Stimulated activated CD8-positive, alpha-beta memory T cell treated with anti-CD3 and anti-CD28 coated beads, Interleukin-2, amount 100 ng/mL, for 48 hours (primary cell): ENCODE measurements at places on chromosomes 16 and 17.

GRCh38 chr16:31118223-31119155 is 1.0 kb downstream of the KAT8 start:
- no peak for DNase-seq

DNA sequence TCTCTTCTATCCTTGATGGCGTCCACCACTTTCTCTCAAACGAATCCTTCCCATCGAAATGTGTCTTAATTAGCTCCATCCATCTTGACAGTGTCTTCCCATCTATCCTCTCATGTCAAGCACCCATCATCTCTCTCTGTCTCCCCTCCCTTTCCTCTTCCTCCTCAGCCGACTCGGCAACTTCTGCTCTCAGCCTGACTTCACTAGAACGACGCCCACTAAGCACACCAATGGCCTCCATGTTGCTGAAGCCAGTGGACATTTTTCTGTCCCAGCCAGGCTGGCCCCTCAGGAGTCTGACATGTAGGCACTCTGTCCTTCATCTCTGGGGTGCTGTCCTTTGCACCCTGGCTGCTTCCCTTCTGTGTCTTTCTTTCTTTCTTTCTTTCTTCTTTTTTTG is 2.5 kb upstream of the SPATA20 start:
- DNase-seq, result no peak

DNA sequence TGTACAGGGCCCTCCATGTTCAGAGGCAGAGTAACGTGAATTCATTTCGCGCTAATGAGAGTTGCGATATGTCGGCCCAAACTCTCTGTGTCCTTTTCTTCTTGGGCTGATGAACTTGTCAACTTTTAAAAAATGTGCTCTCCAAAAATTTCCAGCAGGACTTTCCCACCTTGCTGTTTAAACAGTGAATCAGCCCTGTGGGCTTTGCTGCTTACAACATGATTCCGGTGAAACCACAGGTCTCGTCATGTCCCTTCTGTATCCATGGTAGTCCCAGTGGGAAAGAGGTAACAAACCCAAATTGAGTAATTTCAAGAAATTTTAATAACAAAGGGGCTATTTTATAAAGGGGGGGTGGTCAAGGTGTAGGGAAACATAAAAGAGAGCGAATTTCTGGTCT is 612.9 kb downstream of the MAF start:
- DNase-seq, result no peak

DNA sequence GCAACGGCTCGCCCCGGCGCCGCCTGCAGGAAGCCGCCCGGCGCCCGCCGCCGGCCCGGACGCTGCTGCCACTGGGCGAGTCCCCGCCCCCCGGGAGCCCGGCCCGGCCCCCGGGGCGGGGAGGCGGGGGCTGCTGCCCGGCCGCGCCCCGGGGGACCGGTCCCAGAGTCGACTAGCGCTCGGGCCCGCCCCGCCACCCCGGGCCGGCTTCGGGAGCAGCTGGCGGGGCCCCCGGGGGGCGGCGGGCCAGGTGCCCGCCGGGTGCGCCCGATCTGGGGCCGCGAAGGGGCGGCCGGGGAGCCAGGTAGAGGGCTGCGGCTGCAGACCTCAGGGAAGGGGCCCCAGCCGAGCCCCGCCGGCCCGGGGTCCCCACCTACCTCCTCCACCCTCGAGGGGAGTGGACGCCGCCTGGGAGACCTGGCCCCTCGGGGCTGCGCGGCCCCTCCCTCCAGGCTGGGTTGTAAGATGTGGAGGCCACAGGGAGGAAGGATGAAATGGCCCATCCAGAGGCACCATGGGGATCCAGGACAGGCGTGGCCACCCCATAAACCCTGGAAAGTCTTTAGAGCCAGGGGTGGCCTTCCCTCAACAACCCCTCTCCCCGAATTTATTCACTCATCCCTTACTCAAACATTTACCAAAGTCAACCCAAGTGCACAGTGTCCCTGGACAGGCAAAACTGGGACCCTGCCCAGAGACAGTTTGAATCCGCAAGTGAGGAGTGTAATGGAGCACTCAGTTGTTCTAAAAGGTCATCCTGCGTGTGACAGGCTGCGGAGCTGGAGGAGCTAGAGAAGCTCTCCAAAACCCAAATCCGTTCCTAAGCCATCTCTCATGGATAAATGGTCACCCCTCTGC is at the start of gene CDYL2:
Gene CDYL2 (minus strand): TSS at position 73 of the 858 bp plus-strand sequence. CDS start 425 bp downstream, outside the sequence.
- peak; percentile 40 for DNase-seq

GRCh38 chr17:19733953-19734526 is 14.1 kb downstream of the ALDH3A1 start:
- DNase-seq, result no peak

DNA sequence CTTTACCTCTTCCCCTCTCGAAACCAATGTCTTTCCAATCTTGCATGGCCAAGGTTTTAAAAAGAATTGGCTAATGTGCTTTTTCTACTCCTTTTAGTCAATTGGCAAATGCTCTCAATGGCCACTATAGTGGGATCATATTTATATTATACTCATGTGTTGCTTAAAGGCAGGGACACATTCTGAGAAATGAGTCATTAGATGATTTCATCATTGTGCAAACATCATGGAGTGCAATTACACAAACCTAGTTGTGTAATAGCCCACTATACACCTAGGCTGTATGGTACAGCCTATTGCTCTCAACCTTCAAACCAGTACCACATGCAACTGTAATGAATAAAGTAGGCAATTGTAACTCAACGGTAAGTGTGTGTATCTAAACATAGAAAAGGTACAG is 180.9 kb downstream of the HS3ST3A1 start:
- no peak for DNase-seq

DNA sequence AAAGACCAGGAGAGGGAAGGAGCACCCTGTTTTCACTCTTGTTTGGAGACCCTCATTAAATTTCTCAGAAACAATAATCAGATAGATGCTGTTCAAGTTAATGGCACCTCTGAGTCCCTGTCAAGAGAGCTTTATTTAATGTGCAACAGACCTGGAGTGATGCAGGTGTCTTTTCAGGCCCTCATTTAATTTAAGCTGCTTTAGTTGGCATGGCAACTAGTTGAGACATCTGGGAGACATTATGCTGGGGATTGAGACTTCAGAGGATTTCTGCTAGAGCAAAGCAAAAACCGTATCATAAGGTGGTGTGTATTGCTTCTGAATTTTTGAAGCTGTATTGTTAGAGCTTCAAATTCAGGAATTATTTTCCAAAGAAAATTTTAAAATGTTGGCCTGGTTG is 108.5 kb downstream of the NLK start:
- DNase-seq, result no peak

DNA sequence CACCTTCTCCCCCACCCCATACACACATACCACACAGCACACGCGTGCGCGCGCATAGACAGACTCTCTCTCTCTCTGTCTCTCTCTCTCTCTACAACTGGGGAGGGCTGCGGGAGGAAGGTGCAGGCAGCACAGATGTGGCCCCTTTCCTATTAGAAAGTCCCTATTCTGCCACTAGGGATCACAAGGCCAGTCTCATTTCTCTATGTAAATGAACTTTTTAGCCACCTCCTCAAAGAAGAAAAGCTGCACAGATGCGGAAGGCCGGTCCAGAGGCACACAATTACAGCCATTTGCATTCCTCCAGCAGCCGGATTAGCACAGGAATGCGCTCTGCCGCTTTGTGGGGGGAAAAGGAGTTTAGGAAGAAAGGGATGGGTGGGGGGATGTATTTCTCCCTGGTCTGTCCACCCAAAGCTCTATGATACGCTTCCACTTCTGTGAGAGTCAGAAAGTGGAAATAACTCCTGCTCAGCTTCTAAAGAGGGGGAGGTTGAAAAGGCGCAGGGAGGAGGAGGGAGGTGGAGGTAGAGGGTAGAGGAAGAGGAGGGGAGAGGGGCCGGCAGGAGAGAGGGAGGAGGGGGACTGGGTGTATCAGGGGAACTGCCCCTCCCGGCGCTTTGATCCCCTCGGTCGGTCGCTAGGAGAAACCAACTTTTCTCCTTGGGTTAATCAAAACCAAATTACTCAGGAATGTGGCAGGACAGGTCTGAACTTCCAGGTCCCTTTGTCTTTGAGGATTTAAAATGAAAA is 11.7 kb downstream of the ZFHX3 start:
- DNase-seq, result no peak

DNA sequence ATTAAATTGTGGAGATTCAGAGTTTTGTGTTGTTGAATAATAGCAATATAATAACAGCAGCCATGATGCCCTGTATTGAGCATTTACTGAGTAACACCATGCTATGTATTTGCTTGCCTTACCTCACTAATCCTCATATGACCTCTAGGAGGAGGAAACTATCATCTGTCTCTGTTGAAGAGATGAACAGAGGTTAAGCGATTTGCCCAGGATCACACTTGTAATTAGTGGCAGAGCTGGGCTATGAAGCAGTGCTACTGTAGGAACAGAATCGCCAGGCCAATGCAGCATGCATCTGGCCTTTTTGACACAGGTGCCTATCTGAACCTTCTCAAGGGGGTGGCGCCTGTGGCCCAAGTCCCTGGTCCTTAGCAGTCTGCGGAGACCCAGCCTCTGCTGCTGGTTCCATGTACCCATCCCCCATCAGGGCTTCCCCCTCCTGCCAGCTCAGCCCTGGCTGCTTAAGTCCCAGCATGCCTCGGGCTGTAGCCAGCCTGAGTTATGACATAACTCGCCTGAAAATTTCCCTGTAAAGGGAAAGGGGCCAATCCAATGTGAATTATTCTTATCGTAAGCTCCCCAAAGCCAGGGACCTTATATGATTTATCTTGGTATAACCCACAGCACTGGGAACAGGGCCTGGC is 50.4 kb upstream of the HS3ST2 start:
- DNase-seq, result no peak

GRCh38 chr16:83400234-83400633 is 407.5 kb upstream of the HSBP1 start:
- no peak for DNase-seq
